ENCODE measurements at places on chromosomes 6 and 20. TPM values are rescaled to one million over a fixed set of nuclear protein-coding genes. Genes with fewer than 3 reads are reported as not detected.

The CLDN20 gene
- 0.30 TPM for total RNA-seq

The OR2B3 gene
- not detected for total RNA-seq

The CLPSL1 gene
- not detected for total RNA-seq

The MAP7 gene
- total RNA-seq: 12.6 TPM

The ATF6B gene
- total RNA-seq: 23.1 TPM

The TAGAP gene
- 4.5 TPM for total RNA-seq

The RNGTT gene
- 21.4 TPM for total RNA-seq

The ISM1 gene
- 11.2 TPM for total RNA-seq

The VAPB gene
- total RNA-seq: 18.1 TPM

The NFYA gene
- total RNA-seq: 27.0 TPM

- DNase-seq: no peak
Measured at GRCh38 chr6:161067749-161068148, 76.2 kb downstream of the MAP3K4 start.

GRCh38 chr20:63703976-63704748, 3.6 kb downstream of the ARFRP1 start:
- no peak for DNase-seq

GRCh38 chr6:169398342-169399105, 144.9 kb upstream of the THBS2 start:
- DNase-seq: no peak

GRCh38 chr6:35061651-35062410, 79.3 kb downstream of the TCP11 start:
- no peak for DNase-seq

DNA sequence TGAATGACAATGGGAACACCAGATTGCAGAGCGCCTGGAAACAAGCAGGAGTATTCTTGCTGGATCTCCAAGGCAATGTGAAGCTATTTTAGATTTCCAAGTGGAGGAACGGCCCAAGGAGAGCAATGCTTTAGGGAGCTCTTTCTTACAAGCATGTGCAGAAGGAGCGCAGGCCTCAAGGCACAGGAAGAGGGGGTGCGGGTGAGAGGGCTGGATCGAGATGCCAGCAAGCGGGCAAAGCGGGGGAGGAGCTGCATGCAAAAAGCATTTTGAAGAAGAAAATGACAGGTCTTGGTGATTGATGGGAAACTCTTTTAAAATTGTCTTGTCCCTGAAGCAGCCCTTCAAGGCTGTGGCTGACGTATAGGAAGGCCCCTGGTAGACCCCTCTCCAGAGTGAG, 171.9 kb downstream of the QRSL1 start:
- DNase-seq: no peak

- no peak for DNase-seq
Measured at GRCh38 chr6:40352006-40352405, 235.2 kb downstream of the LRFN2 start.

GRCh38 chr6:146851837-146852236, 253.1 kb downstream of the ADGB start:
- no peak for DNase-seq

DNA sequence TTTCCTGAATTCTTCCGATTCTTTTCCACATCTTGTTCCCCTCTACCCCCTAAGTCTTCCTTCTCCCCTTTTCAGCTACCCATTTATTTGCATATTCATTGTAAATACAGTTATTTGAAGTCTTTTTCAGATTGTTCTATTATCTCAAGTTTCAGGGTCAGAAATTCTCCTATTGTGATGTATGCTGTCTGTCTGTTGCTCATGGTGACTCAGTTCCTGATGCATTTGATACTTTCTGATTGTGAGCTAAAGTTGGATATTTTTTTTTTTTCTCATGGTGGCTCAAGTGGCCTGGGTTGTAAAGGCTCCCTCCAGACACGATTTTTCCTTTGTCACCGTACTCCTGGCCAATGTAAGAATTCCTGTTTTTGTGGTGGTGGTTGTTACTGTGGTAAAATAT, 4.9 kb upstream of the PI16 start:
- no peak for DNase-seq

DNA sequence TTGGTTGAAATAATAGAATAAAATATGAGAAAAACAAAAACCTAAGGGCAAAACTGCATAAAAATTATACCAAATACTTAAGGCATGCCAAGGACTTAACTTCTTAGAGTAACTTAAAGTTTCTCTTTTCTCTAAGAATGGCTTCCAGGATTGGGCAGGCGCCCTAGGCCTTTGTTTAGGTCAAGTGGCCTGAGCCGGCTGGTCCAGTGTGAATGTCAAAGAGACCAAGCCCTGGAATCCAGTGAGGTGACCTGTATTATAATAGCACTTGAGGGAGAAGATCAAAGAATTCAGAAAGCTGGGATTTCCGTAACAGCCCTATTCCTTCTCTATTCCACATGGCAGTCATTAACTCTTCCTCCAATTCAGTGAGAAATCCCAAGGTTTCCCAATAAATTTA, 6.6 kb downstream of the METTL24 start:
- no peak for DNase-seq

GRCh38 chr6:170180671-170181337, 110.1 kb downstream of the DLL1 start:
- DNase-seq: no peak

- DNase-seq: no peak
Measured at GRCh38 chr20:12554426-12554825, 454.3 kb upstream of the SPTLC3 start.

- no peak for DNase-seq
Measured at GRCh38 chr6:139855671-139856311, 481.3 kb upstream of the CITED2 start.

- DNase-seq: no peak
Measured at GRCh38 chr20:59787538-59787890, 145.9 kb downstream of the SYCP2 start.

GRCh38 chr6:166167258-166167731, 356 bp downstream of the TBXT start:
- no peak for DNase-seq

GRCh38 chr6:153957394-153957793, 81.6 kb upstream of the OPRM1 start:
- DNase-seq: no peak

DNA sequence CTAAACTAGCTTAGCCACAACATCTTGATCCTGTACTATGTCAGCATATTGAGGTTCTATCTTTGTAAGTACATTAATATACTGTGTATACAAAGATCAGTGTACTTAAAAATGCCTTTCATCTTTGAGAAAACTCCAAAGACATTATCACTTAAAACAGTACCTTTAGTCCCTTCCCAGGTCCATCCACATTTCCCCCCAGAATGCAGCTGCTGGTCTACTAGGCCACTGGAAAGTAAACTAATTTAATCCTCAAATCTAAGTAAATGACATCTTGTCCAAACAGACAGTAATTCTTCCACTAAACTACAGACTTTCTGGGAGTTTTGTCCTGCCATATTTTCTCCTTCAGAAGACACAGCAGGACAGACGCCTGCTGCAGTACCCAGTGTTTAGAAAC, 68.7 kb downstream of the SYCP2 start:
- DNase-seq: no peak

DNA sequence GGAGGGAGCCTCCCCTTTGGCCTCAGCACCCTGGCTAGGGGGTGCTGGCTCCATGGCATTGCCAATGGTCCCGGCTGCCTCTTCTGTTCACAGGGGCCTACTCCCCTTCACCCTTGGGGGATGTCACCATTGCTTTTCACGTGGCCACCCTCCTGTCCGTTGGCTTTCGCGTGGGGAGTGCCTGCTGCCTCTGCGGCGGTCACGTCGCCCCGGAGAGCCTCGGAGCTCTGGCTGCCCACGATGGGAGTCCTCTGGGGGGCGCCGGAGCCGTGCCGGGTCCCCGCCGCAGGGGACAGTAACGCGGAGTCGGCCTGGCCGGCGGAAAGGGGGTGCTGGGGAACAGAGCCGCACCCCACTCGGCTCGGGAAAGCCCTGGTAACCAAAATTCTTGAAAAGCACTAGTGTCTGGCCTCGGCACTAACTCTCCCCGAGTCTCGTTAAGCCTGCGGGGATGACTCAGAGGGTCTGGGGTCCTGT, 661 bp upstream of the HEBP2 start:
- DNase-seq: no peak

DNA sequence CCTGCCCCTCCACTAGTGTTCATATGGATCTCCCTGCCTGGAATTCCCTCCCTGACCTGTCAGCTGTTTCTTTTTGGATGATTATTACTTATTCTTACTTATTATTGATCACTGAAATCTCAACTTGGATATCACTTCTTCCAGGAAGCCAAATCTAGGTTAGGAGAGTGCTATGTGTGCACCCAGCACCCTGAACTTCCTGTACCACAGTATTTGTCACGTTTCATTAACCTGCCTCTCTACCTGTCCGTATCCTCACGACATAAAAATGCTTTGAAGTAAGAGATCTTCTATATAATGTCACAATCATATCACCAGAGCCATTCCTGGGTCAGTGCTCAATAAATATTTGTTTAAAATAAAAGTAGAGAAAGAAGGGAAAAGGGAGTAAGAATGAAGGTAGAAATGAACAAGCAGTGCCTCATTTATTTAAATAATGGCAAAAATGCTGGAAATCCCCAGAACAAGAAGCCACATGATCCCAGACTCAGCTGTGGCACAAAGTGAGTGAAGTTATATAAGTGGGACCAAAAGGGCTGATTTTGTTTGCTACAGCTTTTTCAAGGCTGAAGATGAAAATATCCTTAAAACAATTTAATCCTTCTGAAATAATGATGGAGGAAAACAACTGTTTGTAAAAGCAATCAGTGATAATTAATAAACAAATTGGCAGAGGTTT, 88.0 kb upstream of the MANEA start:
- DNase-seq: no peak

DNA sequence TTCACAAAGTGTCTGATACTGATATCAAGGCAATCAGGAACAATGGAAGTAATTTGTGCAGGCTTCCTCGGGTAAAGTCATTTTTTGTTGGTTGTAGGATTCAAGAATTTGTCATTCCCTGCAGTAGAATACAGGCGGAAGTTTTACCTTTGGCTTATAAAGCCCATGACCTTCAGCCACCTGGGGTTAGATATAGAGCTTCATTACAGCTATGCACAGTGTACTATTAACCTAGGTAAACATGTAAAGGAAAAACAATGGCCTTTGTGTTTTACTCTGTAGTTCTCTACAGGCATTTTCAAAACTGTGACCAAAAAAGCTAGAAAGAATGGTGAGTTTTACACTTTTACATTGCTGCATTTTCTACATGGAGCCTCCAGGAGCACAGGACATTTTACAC, 114.9 kb downstream of the NRSN1 start:
- DNase-seq: no peak

GRCh38 chr6:35309611-35310264, 12.1 kb downstream of the DEF6 start:
- no peak for DNase-seq
